ENCODE measurements at places on chromosomes 12 and 14. TPM values are rescaled to one million over a fixed set of nuclear protein-coding genes. Genes with fewer than 3 reads are reported as not detected.

Gene INHBC
- not detected for total RNA-seq

Gene BHLHE41
- 2.6 TPM for total RNA-seq

Gene EIF2S3B
- total RNA-seq, result 1.7 TPM

Gene PPP1R36
- 1.9 TPM for total RNA-seq

Gene SLC41A2
- total RNA-seq, result 94.2 TPM

Gene ANKRD33
- not detected for total RNA-seq

Gene CARMIL3
- 1.3 TPM for total RNA-seq

Gene HOXC4
- 1.1 TPM for total RNA-seq

Gene KRT73
- 1.2 TPM for total RNA-seq

Gene GYS2
- not detected for total RNA-seq

Gene OTUB2
- total RNA-seq, result not detected

Gene TTC7B
- total RNA-seq, result 7.5 TPM

Gene KRT71
- total RNA-seq, result not detected

Gene IKZF4
- 7.4 TPM for total RNA-seq

Gene VWF
- 21.5 TPM for total RNA-seq

Gene C3AR1
- 1.3 TPM for total RNA-seq

Gene NFATC4
- 6.5 TPM for total RNA-seq

Gene IFNG-AS1
- total RNA-seq, result not detected

Gene CLEC4C
- total RNA-seq, result not detected

Gene EML5
- 0.35 TPM for total RNA-seq

All from Peyer's patch (tissue), 4 donors.